Fibroblast of the aortic adventitia (primary cell): ENCODE measurements at places on chromosomes 3 and 15.

DNA sequence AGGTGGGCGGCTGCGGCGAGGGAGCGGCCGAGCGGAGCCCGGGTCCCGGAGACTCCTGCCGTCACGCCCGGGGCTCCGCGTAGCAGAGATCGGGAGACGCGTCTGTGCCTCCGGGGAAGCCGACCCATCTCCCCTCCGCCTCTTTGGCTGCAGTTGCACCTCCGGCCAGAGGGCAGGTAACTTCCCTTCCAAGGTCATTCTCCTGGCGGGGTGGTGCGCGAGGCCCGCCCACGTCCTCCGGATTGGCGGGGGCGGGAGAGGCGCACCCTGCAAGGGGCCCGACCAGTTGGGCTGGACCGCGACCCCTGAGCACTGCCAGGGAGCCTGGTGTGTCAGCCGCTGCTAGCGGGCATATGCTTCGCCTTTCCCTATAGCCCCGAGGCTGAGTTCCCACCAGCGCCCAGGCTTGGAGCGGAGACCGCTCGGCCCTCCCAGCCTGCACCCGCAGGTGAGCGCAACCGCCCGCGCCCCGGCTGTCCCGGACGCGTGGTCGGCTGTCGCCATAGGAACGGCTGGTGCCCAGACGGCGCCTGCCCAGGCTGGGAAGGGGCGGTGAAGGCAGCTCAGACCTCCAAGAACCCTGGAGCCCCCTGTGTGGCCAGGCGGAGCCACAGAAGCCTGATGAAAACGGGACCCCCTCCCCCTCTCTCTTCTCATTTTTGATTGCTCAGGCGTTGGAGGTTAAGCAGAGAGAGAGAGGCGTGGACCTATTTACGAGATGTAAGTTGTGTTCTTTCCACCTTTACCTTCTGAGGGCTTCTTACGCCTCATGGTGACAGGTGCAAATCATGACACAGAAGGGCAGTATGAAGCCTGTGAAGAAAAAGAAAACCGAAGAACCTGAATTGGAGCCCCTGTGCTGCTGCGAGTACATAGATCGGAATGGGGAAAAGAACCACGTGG lies 453 bp downstream of the ZDHHC23 start:
- no peak for DNase-seq

GRCh38 chr3:81354119-81354518 lies 407.3 kb downstream of the GBE1 start:
- DNase-seq: no peak

- DNase-seq: no peak
Measured at GRCh38 chr15:62104401-62104800, 37.6 kb downstream of the C2CD4A start.

- peak; percentile 87 for DNase-seq
Measured at GRCh38 chr15:29670998-29671981, 151.0 kb downstream of the TJP1 start.

DNA sequence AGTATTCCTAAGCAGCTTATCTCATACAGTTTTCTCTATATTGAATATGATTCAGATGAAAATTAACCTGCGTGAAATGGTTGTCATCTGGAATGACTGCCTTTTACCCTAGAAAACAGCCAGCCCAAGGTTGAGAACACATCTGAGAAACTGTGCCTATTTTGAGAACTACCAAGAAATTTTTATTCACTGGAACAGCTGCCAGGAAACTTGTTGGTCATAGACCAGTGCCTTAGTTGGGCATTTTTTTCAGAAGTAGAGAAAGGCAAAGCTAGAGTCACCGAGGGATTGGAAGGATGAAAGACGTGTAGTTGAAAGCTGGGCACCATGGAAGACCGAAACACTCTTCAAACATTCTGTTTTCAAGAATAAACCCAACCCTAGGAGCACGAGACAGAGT lies 277.1 kb downstream of the LPP start:
- DNase-seq: no peak

DNA sequence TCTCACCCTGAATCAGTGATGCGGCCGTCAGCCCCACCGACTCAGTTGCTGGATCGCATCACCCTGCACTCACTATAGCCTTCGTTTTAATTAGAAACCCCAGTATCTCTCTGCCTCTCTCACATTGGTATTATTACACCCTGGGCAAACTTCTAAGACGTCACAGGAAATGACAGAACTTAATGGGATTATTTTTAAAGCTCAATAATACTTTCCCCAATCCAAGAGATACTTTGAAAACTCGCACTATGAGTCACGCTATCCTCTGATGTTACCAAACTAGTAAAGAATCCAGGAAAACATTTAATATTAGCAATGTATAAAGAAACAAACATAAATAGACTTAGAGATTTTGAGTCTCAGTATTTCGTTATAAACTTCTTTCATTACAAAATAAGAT lies 36.6 kb downstream of the RUBCN start:
- DNase-seq: no peak

DNA sequence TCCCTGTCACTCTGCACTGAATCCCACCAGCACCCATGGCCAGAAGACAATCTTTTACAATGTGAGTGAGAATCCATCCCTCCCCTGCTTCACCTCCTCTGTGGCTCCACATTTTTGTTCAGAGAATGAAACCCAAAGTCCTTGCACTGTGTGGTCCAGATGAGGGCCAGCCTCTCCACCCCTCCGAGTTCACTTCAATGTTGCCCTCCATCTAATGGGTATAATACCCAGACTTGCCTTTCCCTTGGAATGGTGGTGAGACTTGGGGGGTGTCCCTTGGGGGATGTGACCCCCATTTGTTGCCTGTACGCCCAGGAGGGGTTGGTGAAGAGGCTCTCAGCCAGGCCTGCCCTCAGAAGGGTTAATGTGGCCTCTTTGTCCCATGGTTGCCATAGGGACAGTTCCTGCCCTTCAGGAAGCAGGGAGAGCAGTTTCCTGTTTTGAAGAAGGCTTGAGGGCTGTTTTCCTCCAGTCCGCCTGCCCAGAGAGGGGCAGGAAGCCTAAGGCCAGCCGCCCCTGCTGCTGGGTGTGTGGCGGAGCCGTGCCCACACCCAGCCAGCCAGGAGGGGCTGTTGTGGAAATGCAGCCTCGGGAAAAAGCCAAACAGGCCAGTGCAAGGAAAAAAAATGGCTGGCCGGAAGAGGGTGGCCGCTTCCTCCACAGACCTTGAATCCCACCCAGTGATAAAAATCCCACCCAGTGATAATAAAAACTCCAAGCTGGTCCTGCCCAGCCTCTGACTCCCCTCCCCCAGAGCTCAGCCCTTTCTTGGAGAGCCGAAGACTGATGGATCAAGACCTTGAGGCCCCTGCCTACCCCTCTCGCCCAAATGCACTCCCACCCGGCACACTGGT lies 14.6 kb upstream of the FGD5 start:
- DNase-seq: no peak

- peak; percentile 47 for DNase-seq
Measured at GRCh38 chr3:15476378-15476777, 45.1 kb downstream of the COLQ start.

- peak; percentile 53 for DNase-seq
Measured at GRCh38 chr3:17006132-17006852, 121.5 kb downstream of the PLCL2 start.

GRCh38 chr15:47358876-47359275 lies 358.4 kb upstream of the SEMA6D start:
- DNase-seq: no peak

GRCh38 chr3:143472731-143473523 lies 353.4 kb downstream of the CHST2 start:
- DNase-seq: no peak

- DNase-seq: peak; percentile 17
Measured at GRCh38 chr3:71896751-71897150, 111.8 kb upstream of the PROK2 start.

DNA sequence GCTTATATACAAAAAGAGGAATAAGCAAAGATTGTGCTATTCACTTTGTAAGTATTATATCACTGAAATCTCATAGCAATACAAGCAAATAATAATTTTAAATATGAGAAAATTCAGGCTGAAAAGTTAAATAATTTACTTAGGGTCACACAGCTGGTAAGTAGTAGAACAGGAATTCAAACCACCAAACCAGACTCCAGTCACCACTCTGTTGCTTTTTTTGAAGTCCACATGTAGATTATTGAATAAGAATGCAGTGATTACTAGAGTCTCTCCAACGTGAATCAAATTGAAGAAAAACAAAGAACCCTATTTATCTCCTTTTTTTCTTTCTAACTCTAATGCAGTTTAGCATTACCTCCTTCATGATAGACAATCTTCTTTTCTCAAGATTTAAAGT lies 15.9 kb downstream of the SPICE1 start:
- DNase-seq: peak; percentile 4

GRCh38 chr15:58340176-58340575 lies 91.6 kb upstream of the LIPC start:
- peak; percentile 18 for DNase-seq

DNA sequence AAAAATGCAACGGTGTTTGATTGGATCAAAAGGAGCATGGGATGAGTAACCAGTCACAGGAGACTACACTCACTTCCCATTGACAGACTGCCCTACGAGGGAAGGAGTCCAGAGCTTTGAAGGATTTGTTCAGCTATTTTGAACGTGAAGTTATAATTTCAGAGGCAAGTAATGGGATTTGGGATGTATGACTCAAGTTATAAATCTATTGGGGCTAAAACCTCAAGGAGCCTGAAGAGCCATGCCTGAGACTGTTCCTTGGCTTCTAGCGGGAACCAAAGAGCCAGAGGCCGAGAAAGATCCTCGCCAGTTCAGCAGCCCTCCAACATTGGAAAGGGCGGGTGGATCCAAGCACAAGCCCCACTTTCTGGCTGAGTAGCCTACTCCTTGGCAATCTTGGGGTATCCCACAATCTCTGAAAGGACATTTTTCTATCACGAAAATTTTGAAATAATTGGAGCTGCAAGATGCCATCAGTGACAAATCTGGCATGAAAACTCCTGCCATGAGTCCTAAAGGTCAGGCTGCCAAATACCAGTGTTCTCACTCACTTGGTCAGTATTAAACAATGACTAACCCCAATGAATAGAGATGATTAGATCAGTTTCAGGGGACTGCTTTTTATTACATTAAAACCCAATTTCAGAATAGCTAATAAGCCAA lies 48.6 kb upstream of the SLCO2A1 start:
- peak; percentile 58 for DNase-seq

- DNase-seq: no peak
Measured at GRCh38 chr3:128143496-128143895, 9.8 kb upstream of the EEFSEC start.

DNA sequence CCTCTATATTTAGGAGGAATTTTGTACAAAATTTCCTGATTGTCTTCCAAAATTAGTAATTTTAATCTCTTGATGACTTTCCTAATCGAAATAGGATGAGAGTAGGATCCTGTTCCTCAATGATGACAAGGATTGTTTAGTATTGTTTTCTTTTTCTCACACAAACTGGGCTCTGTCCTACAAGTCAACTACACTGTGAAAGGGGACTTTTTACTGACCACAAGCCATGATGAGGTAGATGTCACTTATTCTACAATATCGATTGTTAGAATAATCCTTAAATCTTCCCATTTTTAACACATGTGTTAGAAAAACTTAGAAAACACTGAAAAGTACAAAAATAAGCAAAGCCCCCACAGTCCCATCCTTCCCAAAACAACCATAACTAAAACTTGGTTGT lies 35.8 kb upstream of the TSC22D2 start:
- no peak for DNase-seq

DNA sequence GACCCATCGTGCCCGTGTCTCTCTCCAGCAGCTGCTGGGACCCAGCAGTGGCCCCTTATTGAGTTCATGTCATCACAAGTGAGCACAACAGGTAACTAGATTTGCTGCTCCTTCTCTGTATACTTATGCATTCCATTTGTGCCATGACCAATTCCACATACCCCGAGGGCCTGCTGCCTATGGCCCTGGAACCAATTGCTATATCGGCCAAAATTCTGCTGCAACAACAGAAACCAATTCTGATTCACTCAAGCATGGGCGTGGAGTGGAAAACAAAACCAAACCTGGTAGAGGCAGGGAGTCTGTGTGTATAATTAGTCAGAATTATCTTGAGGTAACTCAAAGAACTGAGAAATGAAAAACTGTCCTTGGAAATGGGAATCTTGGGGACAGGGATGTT lies 516.6 kb downstream of the EPHB1 start:
- no peak for DNase-seq

DNA sequence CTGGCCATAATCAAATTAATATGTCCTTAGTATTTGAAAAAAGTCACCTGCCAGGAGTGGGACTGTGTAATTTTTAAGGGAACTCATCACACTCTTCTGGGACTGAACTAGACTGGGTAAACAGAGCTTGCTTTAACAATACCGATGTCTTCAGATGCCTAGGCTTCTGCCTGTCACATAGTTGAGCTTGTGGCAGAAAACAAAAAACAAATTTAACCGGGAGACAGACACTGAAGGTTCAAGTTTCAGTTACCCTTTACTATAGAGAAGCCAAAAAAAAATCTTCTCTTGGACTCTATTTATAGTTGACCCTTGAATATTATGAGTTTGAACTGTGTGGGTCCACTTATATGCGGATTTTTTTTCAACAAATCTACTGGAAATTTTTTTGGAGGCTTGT lies 10.8 kb downstream of the PPP1R2 start:
- no peak for DNase-seq

GRCh38 chr3:32391643-32392535 lies at the start of gene CMTM7:
TSS of gene CMTM7 (plus strand) at chr3:32391853. CDS start at chr3:32391907, 54 bp downstream.
- DNase-seq: peak; percentile 37

DNA sequence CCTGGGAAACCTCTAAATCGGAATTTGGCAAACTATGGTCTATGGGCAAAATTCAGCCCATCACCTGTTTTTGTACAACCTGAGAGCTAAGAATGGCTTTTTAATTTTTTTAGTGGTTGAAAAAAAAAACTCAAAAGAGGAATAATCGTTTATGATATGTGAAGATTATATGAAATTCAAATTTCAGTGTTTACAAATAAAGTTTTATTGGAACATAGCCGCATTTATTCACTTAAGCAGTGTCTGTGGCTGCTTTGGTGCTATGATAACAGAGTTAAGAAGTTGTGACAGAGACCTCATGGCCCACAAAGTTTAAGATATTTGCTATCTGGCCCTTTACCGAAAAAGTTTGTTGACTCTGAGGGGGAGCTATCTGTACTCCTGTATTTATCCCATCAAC lies 36.4 kb upstream of the LACTB start:
- no peak for DNase-seq

GRCh38 chr15:32135335-32135734 lies 105.0 kb downstream of the CHRNA7 start:
- no peak for DNase-seq

DNA sequence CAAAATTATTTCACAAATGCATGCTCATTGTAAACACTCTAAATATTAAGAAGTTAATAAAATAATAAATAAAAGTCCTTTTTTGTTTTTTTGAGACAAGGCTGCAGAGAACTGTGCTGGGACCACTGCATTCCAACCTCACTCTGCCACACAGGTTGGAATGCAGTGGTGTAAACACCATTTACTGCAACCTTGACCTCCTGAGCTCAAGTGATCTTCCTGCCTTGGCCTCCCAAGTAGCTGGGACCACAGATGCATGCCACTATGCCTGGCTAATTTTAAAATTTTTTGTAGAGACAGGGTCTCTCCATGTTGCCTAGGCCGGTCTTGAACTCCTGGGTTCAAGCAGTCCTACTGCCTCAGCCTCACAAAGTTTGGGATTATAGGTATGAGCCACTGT lies 578.4 kb downstream of the ZIC1 start:
- DNase-seq: no peak

- peak; percentile 0 for DNase-seq
Measured at GRCh38 chr3:173221010-173221409, 80.0 kb upstream of the SPATA16 start.

GRCh38 chr3:16987141-16987540 lies 102.4 kb downstream of the PLCL2 start:
- no peak for DNase-seq

- DNase-seq: peak; percentile 52
Measured at GRCh38 chr3:193987186-193987585, 148.8 kb upstream of the HES1 start.
